ENCODE measurements at places on chromosomes 13 and 19. TPM values are rescaled to one million over a fixed set of nuclear protein-coding genes. Genes with fewer than 3 reads are reported as not detected.

The FAM216B gene
- not detected for total RNA-seq

The ZNF492 gene
- total RNA-seq = 0.33 TPM

The LMTK3 gene
- 3.6 TPM for total RNA-seq

DNA sequence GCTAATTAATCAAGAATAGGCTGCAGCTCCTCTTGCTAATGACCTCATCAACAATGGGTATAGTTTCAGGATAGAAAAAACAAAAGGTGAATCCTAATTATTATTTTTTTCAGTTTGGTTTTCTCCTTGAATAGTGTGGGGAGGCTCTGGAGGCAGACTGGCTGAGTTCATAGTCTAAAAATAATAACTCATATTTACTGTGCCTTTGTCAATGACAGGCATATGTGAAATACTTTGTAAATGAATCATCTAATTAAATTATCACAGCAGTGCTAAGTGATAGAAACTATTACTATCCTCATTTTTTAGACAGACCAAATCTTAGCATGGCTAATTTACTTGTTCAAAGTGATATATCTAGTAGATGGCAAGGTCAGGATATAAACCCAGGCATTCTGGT lies 1261.0 kb upstream of the SLC10A2 start:
- no peak for DNase-seq

- no peak for DNase-seq
These were observed 102.1 kb downstream of the ATP8A2 start for GRCh38 chr13:25473864-25474263.

DNA sequence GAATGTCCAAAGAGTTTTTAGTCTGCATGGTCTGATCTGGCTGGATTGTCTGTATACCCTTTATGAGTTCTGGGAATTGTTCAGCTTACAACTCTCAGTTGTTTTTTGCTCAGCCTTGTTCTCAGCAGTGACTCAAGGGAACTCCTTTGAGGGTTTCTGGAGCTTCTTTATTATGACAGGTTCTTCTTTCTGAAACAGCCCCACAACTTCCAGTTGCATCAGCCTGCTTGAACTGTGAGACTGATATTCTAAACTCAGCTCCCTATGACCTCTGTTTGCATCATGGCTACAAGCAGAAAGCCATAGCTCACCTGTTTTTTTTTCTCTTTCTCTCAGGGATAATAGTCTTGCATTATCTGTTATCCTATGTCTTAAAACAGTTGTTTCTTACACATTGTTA lies 85.0 kb downstream of the TDRD3 start:
- DNase-seq = no peak

DNA sequence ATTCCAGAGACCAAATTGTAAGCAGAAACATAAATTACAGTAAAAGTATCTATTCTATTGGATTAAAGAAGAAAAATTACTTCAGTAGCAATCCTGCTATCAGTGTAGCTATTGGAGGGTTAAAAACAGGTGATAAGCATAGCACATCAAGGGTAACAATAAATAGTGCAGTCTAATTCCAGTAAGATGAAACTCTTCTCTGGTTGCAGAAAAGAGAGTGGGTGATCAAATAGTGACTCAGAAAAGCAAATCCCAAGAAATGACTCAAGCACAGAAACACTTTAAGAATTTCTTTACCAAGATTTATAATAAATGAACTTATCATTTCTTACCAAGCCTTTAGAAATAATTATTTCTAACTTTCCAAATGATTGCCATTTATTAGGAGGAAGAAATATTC lies 135.7 kb downstream of the LMO7 start:
- DNase-seq = peak; percentile 1

DNA sequence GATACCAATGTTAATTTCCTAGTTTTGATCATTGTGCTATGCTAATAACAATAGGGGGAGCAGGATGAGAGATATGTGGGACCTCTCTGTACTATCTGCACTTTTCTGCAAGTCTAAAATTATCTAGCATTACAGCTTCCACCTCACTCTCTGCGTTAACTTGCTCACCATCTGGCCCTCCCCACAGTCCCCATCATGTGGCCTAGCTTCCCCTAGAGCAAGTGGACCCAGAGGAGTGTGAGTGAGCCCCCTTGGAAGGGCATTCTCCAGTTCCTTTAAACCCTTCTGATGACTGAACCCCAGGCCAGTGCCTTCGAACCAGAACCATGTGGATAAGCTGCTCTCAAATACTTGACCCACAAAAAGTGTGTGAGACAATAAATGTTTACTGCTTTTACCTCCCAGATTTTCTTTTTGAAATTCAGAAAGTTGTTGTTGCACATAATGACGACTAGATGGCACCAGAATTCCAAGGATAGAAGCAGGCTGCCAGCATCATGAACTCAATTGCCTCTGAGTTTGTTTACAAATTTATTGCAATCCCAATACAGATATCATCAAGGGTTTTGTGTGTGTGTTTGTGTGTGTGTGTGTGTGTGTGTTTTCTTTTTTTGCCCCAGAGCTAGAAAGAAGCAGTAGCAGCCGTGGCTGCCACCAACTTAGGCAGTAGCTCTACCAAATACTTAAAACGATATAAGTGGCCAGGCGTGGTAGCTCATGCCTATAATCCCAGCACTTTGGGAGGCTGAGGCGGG lies 49.0 kb upstream of the ZNF780A start:
- peak; percentile 74 for DNase-seq

DNA sequence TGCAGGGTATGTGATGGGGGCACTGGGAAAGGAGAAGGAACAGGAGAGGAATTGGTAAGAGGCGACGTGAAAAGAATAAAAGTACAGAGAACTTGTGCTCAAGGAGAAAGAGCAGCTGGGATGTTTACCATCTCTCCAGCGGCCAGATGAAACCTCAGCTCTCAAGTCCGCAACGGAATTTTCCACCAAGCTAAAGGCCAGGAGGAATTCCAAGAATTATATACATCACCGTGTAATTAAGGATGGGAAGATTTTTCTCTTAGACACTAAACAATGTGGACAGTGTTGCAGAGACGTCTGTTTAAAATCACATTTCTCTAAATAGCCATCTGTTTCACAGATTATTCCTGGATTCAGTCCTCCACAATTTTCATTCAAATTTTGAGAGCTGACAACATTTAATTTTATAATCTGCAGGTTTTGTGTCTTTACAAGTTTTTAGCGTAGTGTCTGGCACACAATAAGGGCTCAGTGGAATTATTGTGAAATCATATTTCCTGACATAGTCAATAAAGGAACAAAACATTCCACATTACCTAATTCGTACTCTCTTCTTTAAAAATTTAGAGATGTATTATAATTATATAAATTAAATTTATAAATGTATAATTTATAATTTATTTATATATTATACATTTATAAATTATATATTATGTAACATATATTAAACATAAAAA lies 23.0 kb upstream of the USP29 start:
- DNase-seq = no peak

- DNase-seq = no peak
These were observed 15.0 kb downstream of the RUBCNL start for GRCh38 chr13:46372071-46372470.

GRCh38 chr19:21463449-21464105 lies 41.8 kb upstream of the ZNF429 start:
- peak; percentile 66 for DNase-seq

DNA sequence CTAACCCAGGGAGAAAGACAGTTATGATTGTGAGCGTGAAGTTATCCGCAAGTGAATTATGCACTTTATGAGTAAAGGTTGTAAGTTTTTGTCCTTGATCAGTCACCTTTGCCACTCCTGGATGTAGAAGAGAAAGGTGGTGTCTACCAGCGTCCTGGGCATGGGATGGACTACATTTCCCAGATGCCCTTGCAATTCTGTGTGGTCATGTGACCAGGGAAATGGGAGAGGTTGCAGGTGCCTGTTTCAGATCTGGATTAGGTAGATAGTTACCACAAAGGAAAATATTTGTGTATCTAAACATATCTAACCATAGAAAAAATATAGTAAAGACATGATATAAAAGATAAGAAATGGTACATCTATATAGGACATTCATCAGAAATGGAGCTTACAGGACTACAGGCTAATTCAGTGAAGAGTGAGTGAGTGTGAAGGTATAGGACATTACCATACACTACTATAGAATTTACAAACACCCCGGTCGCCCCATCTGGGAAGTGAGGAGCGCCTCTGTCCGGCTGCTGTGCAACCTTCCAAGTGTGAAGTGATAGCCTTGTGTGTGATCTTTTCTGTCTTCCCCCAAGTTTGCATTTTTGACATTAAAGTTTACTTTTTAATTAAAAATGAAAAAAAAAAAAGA lies 51.6 kb upstream of the CACNA1A start:
- DNase-seq = peak; percentile 58

DNA sequence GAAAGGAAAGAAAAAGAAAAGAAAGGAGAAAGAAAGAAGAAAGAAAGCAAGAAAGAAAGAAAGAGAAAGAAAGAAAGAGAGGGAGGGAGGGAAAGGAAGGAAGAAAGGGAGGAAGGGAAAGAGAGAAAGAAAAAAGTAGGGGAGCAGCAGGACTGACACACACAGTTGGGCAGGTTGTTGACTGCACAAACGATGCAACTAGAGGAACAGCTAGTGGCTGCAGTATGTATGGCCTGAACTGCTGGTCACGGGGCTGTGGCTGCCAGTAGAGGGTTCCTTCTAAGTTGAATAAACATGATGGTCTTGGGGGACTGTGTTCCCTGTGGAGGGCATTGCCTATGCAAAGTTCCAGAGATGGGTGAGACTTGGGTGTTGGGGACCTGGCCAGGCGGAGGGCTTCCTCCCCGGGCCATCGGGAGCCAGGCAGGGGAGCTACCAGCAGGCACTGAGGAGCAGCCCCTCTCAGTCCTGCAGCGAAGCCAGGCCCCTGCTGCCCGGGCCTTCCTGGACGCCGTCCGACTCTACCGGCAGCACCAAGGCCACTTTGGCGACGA lies 16.7 kb upstream of the COLGALT1 start:
- DNase-seq = no peak

- DNase-seq = peak; percentile 80
These were observed 224.8 kb downstream of the NHLRC3 start for GRCh38 chr13:39263033-39263432.

GRCh38 chr19:30666301-30666803 lies 294.2 kb downstream of the ZNF536 start:
- DNase-seq = peak; percentile 81

- peak; percentile 94 for DNase-seq
These were observed 34.4 kb downstream of the PIP5K1C start for GRCh38 chr19:3665681-3666544.

Measured in activated CD4-positive, alpha-beta T cell treated with anti-CD3 and anti-CD28 coated beads, Interleukin-2, amount 10 ng/mL, durations not matched to agents 24 days and 14 days (primary cell).